Renal cortical epithelial cell (primary cell): ENCODE measurements at places on chromosomes 1 and 21. TPM values are rescaled to one million over a fixed set of nuclear protein-coding genes. Genes with fewer than 3 reads are reported as not detected.
A peak's percentile ranks its signal among the peaks of the same experiment; 100 is the strongest.

FAM110D gene
- not detected in 2 replicates for total RNA-seq

- DNase-seq: no peak
These were observed 104.0 kb upstream of the HP1BP3 start for GRCh38 chr1:20891091-20891490.

KRTAP19-3 gene
- not detected in 2 replicates for total RNA-seq

- DNase-seq: no peak
These were observed 195.6 kb downstream of the APP start for GRCh38 chr21:25974964-25975363.

GRCh38 chr1:85278853-85279314, 2.5 kb upstream of the BCL10 start:
- DNase-seq: peak; percentile 97

CIART gene
- total RNA-seq: 2.4 and 3.6 TPM in 2 replicates

DNA sequence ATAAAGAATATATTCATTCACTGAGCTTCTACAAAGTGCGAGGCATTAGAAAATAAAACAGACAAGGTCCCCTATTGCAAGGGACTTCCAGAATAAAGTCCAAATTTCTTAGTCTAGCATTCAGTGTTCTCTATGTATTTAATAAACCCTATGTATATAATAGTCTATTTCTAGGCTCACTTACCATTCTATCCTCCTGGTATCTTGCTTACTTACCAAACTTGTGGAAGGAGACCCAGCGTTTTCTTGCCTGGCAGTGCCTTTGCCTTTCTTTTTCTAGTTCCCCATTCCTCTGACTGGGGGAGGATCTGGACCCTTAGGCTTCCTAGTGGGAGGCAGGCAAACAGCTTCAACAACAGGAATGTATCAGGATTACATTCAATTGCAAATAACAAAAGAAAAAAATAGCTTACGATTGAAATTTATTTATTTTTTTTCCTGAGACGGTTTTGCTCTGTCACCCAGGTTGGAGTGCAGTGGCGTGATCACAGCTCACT, 690 bp upstream of the RNF19B start:
- no peak for DNase-seq

DNA sequence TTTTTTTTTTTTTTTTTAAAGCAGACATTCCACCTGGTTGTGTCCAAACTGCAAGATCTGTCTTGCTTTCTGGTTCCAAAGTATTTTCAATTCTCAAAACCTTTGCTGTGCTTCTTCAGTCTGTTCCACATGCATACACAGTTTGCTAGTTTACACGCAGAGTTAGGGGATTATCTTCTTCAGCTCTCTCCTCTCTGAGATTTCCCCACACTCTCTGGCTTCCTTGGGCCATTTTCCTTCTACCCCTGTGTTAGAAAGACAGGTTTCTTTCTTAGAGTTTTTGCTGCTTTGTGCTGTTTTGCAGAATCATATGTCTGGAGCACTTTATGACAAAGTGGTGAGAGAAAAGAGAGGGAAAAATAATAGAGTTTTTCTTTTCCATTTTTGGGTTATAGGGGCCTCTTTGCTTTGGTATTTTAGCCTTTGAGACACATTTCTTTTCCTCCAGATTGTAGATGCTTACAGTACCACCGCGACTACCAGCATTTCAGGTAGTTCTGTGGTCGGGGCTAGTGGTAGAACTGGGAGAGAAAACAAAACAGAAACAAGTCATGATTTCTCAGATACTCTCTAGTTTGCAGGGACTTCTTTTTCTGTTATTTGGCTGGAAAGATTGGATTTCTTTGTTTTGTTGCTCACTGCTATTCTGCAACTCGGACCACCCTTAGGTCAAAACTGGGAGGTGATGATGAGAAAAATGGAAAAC, 66.3 kb downstream of the RABGAP1L start:
- DNase-seq: no peak

GRCh38 chr21:17469727-17470126, 43.1 kb upstream of the CXADR start:
- DNase-seq: no peak

GRCh38 chr1:87093286-87093685, 178.9 kb downstream of the HS2ST1 start:
- DNase-seq: peak; percentile 46

BRWD1 gene
- total RNA-seq: 40.5 and 81.4 TPM in 2 replicates

GRCh38 chr1:117235863-117236465, 25.2 kb upstream of the VTCN1 start:
- no peak for DNase-seq

GRCh38 chr1:246540738-246541491, 25.1 kb downstream of the TFB2M start:
- no peak for DNase-seq

DNA sequence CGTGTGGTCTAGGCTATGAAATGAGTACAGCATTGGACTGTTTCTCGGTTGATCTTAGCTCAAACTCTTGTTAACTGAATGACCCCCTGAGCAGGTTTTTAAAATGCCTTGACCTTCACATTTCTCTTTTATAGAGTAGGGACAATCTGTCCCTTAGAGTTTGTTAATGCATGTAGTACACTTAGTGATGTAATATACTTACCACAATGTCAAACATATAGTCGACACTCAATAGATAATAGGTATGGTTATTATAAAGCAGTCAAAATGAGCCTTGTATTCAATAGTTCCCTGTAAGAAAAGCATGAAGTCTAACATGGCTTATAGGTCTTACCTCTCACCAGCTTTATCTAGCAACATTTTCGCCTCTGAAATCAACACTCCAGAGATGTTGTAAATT, 161.0 kb upstream of the RUNX1 start:
- DNase-seq: no peak

DNA sequence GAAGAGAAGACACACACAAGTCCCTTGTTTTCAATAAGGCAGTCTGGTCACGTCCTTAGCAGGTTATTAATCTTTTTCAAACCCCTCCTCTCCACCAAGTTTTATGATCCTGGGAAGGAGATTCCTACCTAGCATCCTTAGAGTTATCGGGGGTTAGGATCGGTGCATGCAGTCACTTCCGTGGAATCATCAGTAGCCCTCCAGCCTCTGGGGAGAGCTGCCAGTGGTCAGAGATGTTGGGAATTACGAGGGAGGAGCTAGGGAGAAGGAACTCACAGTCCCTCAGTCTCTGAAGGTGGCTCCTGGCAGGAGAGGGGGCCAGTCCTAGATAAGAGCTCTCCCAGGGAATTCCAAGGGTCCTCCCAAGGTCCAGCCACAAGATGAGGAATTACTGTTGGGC, 57.7 kb upstream of the ATP5PO start:
- DNase-seq: no peak

DNA sequence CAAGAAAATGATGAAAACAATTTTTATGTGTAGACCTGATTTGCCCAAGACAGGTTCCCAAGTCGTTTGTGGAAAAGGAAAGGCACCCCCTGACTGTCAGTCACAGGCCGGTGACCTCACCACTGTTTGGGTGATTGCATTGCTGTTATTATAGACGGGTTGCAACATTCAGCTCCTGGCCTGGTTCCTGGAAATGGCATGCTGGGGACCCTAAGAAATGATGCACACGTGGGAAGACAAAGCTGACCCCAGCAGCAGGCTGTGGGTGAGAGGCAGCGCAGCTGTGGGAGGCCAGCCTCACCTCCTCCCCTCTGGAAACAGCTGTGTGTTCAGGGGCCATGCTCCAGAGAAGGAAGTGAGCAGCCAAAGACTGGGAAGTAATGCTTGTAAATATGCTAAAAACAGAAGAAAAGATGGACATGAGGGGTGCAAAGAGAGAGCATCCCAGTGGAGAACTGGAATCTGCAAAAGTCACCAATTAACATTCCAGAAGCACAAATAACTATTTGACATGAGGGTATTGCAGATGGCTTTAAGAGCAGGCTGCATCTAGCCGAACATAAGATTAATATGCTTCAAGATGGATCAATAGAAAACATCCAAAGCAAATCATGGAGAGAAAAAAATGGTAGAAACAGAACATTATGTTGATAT, 23.4 kb upstream of the ABCG1 start:
- DNase-seq: peak; percentile 10

- DNase-seq: no peak
These were observed 242.9 kb downstream of the HHAT start for GRCh38 chr1:210571356-210572284.

DNA sequence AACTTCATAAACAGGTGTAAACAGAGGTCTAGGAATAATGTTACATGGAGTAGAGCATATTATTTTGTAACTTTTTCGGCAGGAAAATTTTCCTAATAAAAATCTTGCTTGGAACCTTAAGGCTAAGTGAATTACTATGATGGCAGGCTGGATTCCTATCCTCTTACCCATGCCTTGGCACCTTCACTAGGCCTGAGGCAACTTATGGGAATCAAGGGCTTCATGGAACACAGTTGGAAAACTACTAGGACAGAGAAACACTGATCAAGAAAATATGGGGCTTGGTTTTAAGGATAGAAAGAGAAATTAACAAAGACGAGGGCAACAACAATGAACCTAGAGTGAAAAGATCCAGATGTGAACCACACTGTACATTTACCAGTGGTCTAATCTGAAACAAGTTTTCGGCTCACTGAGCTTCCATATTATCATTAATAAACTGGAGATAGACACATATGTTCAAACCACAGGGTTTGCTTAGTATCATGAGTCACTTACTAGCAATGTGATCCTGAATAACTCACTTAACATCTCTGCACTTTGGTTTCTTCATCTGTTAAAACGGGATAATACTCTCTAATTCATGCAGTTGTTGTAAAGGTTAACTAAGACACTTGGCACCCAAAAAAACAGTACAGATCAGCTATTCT, 68.5 kb downstream of the GPATCH2 start:
- DNase-seq: peak; percentile 90

USH2A gene
- 0.05 TPM in 1 of 2 replicates, not detected in the other for total RNA-seq

OR10J1 gene
- not detected in 2 replicates for total RNA-seq

DNA sequence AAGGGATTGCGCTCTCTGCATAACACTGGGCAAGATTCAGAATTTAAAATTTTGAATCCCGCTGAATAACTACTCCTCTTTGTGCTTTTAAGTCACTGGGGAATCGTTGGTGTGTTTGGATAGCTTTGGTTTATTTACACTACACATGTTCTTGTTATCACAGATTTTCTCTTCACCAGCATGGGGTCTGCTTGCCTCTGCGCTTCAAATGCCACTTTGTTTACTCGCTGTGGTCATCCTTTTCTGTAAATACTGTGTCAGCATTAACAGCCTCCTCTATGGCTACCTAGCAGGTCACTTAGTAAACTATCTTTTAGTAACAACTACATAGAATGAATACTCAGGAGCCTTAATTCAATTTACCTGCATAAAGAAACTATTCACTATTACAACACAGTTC, 14.4 kb upstream of the KCNH1 start:
- DNase-seq: no peak

- DNase-seq: no peak
These were observed 1.8 kb downstream of the CDC42BPA start for GRCh38 chr1:227316456-227316855.

DNA sequence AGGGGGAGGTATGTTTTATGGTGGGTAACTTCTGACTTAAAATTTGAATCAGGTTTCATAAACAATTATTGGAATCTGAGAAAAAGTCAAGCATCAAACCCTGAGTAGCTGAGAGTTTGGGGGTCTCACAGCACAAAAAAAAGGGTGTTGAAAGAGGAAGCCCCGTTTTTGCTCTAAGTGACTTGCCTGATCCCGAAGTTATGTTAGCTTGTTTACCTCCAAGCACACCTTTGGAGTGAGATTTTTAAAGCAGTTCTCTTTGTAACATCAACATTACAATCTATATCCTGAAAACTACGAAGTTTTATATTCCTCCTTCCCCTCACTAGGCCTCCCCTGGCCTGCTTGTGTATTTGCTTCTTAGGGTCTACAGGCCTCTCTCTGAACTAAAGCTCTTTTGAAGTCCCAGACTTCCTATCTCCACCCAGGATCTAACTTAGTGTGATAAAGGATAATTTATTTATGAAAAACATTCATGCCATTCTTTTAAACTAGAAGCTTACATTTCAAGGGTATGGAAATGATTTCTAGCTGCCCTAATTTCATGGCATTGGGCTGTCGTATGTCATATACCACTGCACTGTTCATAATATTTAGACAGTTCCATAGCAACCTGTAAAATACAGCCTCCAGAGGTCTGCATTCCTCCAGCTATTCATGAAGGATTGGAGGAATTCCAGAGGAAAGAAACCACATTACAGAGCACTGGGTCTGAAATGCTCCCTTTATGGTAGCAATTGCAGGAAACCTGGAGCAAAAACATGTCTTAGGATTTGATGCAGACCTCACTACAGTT, 36.1 kb upstream of the RGS1 start:
- peak; percentile 98 for DNase-seq

DNA sequence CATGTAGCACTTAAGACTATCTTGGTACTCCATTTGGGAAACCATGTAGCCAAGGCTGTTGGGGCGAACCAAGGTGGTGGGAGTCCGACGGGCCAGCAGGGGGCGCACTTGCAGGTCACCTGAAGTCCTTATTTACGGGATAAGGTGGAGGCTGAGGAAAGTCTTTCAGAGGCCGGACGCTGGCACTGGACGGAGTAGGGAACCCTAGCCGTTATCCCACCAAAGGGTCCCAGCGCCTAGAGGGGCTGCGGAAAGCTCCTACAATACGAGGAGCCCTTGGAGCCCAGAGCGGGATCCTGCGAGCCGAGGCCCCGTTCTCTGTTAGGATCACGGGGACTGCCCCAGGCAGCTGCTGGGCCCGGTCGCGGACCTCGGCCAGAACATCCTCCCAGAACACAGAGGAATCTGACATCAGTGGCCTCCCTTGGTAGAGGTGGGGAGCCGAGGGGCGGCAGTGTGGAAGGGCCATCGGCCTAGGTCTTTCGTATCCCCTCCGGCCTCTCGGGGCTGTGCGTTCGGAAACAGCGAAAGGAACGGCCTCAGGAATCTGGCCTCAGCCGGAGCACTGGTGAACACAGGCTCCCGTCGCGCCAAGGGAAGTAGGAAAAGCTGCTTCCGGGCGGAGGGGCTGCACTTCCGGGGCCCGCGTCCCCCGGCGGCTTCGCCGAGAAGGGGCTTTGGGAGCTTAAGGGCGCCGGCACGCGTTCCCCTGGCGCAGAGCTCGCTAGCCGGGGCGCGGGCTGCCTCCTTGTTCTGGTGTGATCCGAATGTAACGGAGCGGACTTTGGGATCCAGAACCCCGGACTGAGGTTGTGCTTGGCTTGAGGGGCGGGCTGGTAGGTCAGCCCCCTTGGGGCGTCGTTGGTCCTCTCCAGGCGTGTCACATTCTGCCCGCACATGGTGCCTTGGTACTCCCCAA, 29.9 kb upstream of the RPTN start:
- DNase-seq: peak; percentile 58

- DNase-seq: peak; percentile 11
These were observed 1.8 kb upstream of the OMA1 start for GRCh38 chr1:58548371-58548770.

- DNase-seq: no peak
These were observed 122.3 kb downstream of the GALNT2 start for GRCh38 chr1:230189341-230189740.
